Frontal cortex (tissue), 4 donors: ENCODE measurements at places on chromosomes 2 and 18.

GRCh38 chr18:67525328-67526099, 9.0 kb upstream of the DSEL start:
- DNase-seq: no peak

DNA sequence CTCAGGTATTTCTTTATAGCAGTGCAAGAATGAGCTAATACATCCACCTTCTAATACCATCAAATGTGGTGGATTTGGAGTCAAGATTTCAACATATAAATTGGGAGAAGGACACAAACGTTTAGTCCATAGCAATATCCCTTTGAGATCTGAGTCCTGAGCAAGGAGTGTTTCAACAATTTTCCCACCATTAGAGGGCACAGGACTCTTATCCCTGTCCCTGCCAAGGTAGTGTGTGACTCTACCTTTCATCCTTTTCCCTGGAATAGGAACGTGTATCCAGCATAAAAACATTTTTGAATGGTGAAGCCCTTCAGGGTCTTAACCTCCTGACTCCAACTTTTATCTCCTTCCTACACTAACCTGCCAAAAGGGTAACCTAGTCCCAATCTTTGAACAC, 181.3 kb upstream of the SRD5A2 start:
- DNase-seq: no peak

- no peak for DNase-seq
Measured at GRCh38 chr2:85926931-85927661, 38.3 kb upstream of the ST3GAL5 start.

DNA sequence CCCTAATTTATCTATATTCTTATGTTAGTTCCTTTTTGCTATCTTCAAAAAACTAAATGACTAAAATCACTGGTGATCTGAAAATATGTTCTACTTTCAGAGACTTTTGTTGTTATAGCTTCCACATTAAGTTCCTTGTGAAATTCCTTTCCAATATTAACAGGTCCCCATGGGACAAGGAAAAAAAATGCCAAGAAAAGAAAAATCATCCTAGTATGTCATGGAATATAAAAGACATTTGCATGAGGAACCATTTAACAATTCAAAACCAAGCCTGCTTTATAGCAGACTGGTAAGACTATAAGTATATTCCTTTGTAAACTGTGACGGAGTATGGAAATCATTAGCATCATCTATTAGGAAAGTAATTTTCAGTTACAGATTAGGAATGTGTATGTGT, 48.1 kb downstream of the COBLL1 start:
- no peak for DNase-seq

DNA sequence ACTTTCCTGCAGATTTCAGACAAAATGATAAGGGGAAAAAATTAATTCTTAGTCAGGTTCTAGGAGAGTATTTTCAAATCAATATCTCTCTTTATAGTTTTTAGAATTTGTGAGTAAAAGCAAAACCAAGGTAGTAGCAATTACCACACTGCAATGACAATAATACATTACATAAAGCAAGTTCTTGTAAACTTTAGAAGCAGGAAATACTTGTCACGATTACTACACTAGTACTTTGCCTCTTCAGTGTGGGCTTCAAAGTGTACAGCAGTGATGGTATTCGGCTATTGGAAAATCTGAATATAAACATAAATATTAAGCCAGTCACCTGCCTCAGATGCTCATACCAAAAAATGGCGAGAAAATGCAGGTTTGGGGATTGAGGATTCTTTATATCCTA, 81.0 kb downstream of the ALPK2 start:
- DNase-seq: no peak

GRCh38 chr2:53445383-53446070, 322.1 kb upstream of the CHAC2 start:
- no peak for DNase-seq

DNA sequence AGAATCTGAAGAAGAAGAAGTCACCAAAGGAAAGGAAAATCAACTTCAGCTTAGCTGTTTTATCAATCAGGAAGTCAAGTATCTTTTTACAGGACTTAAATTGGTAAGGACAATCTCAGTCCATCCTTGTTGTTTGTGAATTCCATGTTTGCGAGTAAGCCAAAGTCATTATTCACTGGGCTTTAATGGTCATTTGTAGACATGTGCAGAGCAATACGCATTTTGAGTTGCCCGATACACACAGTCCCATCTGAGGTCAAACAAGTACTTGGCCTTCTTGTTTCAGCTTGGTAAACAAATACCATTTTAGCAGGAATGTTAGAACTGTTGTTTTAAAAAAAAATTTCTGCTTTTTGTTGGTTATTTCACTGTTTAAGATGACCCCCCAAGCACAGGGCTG, 40.9 kb downstream of the USP14 start:
- DNase-seq: no peak

GRCh38 chr2:198097630-198098029, 293.2 kb downstream of the PLCL1 start:
- DNase-seq: no peak

GRCh38 chr2:71599646-71600236, 146.4 kb downstream of the DYSF start:
- no peak for DNase-seq
